ENCODE measurements at places on chromosomes 2 and 18. TPM values are rescaled to one million over a fixed set of nuclear protein-coding genes. Genes with fewer than 3 reads are reported as not detected.

Gene PLGLB1
- total RNA-seq = 1.0 TPM

Gene IL1RL2
- total RNA-seq = 0.22 TPM

Gene ALPG
- not detected for total RNA-seq

Gene AOX1
- total RNA-seq = 11.9 TPM

Gene AQP12A
- not detected for total RNA-seq

Gene CRYGD
- total RNA-seq = not detected

Gene ADRA2B
- total RNA-seq = not detected

Gene FBXO48
- total RNA-seq = 0.44 TPM

Gene IL36RN
- total RNA-seq = under 0.01 TPM

Gene LRP2
- total RNA-seq = not detected

Gene DCAF17
- total RNA-seq = 17.2 TPM

Gene CD207
- not detected for total RNA-seq

Gene ALPI
- total RNA-seq = not detected

Gene MAP3K19
- total RNA-seq = not detected

Gene CRACDL
- total RNA-seq = not detected

Gene LHCGR
- not detected for total RNA-seq

Gene GPAT2
- total RNA-seq = 1.3 TPM

Measured in placental pericyte (primary cell).